ENCODE measurements at places on chromosomes 3 and 15. TPM values are rescaled to one million over a fixed set of nuclear protein-coding genes. Genes with fewer than 3 reads are reported as not detected.

The C3orf52 gene
- total RNA-seq = 21.3 TPM

GRCh38 chr15:65377105-65377975 is 462 bp downstream of the IGDCC3 start:
- peaks cover 11% of the 10 kb centered on the region for H3K4me1 ChIP-seq
- peaks cover 32% of the 10 kb centered on the region for H3K27me3 ChIP-seq
- peak overlapping the region; percentile 57 for H3K4me3 ChIP-seq

- H3K27me3 ChIP-seq = no peaks in the 10 kb centered on the region
- DNase-seq = no peak
- H3K36me3 ChIP-seq = no peaks in the 10 kb centered on the region
- H3K4me3 ChIP-seq = no peak overlapping the region
- no peak overlapping the region for H3K27ac ChIP-seq
These were observed 62.8 kb downstream of the RFX7 start for GRCh38 chr15:56180851-56181250.

- DNase-seq = no peak
- H3K4me3 ChIP-seq = peak overlapping the region; percentile 94
- no peaks in the 10 kb centered on the region for H3K36me3 ChIP-seq
- peak overlapping the region; percentile 59 for H3K27ac ChIP-seq
These were observed 785 bp upstream of the IFT57 start for GRCh38 chr3:108222853-108223565.

- H3K36me3 ChIP-seq = no peaks in the 10 kb centered on the region
- no peaks in the 10 kb centered on the region for H3K4me1 ChIP-seq
- no peak overlapping the region for H3K27ac ChIP-seq
- DNase-seq = peak; percentile 5
- no peaks in the 10 kb centered on the region for H3K27me3 ChIP-seq
These were observed 288.9 kb downstream of the EFHB start for GRCh38 chr3:19645093-19645492.
